ENCODE measurements at places on chromosomes 2 and 18.

GRCh38 chr2:239157269-239157668 is 243.6 kb downstream of the HDAC4 start:
- no peak for DNase-seq

- no peak for DNase-seq
Observed at GRCh38 chr2:227214622-227215041, 50.2 kb downstream of the COL4A3 start.

DNA sequence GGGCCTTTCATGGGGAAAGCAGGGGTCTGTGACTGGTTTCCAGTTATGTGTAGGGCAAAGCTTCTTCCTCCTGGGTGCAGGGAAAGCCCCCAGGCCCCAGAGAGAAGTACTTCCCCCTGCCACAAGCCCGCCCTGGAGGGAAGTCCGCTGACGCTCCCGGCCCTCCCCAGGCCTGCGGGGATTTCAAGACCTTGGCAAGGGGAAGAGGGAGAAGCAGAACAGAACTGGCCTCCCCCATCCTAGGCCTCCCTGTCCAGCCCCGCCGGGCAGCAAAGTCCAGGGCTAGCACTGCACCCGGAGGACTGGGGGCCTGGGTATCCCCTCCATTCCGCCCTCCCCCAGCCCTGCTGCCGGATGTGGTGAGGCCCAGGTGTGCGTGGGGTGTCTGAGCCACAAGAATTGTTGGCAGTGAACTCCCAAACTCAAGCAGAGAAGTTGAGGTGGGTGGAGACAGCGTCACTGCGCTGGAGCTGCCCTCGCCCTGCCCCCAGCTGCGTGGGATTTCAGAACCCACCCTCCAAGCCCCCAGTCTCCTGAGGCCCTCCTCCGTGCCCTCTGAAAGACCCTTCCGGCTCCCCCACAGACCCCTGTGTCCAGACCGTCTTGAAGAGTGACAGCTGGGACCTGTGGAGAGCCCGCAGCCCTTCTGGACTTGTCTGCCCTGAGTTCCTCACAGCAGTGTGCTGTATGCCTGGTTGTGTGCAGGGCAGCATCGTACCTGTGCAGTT is 1.1 kb upstream of the DUSP2 start:
- peak; percentile 75 for DNase-seq

GRCh38 chr2:43424262-43425207 is 171.3 kb downstream of the THADA start:
- DNase-seq = no peak

GRCh38 chr2:10079870-10080535 is at the start of gene CYS1:
TSS of gene CYS1 (minus strand) at chr2:10080411. CDS start at chr2:10080223, 188 bp downstream.
- no peak for DNase-seq

DNA sequence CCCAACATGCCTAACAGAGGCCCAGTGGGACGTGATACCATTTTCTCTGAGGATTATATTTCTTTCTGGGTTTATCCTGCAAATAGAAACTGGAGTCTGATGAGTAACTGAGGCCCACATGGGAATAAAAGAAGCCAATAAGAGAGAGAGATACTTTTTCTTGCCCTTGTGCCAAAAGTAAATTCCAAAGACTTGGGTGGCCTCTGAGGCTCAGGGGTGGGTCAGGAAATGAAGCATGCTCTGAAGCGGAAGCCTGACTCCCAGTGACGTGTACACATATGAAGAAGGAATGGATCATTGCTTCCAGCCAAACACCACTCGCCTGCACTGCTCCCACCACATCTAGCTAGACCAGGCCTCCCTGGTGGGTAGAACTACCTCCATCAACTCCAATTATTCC is 273.6 kb upstream of the NCKAP5 start:
- no peak for DNase-seq

- no peak for DNase-seq
Observed at GRCh38 chr2:119694470-119694844, 15.5 kb downstream of the TMEM177 start.

GRCh38 chr2:198811198-198811597 is 646.5 kb downstream of the SATB2 start:
- no peak for DNase-seq

- no peak for DNase-seq
Observed at GRCh38 chr2:176449852-176450251, 180.6 kb downstream of the MTX2 start.

DNA sequence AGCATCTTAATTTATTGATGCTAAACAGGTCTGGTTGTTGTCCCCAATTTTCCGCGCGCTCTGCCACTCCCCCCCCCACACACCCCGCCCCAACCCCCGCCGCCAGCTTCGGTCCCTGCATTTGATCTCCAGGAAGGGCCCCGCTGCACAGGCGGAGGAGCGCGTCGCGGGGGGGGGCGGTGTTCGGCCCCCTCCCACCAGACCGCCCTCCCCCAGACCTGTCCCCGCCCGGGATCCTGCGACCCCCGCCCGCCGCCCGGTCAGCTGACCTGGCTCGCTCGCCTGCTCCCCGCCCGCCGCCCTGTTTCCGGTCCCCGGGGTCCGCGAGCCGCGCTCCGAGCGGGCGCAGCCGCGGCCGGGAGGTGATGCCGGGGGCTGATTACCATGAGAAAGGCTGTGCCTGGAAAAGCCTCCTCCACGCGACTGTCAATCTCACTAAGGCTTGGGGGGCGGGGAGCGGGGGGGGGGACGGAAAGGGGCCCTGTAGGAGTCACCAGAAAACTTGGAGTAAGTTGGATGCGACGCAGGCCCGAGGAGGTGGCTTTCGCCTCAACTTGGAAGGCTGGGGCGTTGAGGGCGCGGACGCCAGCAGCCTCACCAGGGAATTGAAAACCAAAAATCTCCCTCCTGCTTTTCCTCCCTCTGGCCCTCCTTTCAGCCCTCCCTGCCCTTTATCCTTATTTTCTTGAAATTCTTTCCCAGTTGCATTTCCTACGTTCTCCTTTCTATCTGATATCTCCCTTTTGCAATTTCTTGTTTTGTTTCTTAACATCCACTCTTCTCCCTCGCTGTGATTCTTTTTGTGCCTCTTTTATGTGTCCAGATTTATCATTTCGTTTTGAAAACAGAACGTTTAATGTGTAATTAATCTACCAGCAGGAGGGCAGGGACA is 4.4 kb upstream of the ZEB2 start:
- no peak for DNase-seq

DNA sequence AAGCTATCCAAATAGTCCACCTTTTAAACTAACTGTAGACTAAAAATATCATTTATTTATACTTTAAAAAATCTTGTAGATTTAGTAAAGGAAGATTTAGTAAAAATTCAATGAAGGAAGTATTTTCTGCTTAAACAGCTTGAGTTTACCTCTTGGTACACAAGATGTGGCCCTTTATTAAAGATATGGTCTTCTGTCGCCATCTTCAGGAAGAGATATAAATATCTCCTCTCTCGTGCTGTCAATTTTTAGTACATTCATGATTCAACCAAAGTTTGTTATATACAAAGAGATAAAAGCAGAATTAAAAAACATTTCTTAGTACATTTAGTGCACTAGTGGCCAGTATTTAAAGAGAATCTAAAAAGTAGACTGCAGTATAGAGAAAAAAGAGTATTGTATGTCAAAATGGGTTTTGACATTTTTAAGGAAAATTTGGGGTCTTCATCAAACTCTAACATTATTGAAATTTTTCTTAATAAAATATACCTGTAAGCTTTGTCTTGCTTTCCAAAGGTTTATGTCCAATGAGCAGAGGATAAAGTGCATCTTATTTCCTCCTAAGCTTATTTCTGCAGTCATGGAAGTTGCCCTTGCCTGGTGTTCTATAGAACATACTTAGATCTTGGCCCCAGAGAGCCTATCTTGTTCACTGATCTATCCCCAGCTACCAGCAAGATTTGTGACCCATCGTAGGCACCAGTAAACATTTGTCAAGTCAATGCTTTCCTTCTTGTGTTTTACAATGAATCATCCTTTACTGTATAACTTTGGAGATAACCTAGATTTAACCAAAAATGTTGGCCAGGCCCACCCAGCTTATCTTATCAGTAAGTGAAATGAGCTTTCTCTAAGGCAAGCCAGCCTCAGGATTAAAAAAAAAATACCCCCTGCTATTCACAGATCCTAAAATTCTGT is 18.5 kb upstream of the EML6 start:
- no peak for DNase-seq

DNA sequence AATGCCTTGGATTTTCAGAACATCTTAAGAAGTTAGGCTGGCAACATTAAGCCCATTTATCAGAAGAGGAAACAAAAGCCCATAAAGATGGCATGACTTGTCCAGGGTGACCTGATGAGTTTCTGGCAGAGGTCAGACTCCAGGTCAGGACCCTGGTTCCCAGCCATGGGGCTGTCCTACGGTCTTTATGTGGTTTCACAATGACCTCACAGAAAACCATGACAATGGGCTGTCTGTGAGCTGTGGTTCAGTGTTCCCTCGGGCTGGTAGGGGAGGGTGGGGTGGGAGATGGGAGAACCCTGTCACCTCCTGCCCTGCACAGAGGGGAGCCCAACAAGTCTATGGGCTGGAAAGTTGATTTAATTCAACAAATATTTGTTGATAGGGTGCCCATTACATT is 101.8 kb downstream of the LOXHD1 start:
- DNase-seq = no peak

- DNase-seq = no peak
Observed at GRCh38 chr2:201821080-201821479, 14.7 kb downstream of the CDK15 start.

DNA sequence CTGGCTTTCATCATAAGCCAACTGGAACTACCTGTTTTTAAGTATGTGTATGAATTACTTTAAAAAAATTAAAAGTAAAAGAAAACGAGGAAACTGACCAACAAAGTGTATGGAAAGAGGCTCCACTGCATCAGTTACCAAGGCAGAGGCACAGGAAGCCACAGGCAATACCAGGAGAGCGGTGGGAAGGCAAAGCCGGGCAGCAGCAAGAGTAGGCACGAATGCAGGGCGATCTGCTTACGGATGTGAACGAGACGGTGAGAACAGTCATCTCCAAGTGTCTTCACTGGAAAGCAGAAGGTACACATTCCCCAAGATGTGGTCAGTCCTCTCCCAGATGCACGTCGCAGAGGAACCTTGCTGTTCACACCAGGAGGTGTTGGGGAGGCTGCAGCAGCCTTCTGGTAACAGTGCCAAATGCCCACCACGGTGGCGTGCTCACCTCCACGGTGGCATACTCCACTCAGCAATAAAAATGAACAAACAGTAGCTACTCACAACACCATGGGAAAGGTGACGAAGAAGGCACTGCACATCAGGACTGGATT is 43.1 kb downstream of the HS6ST1 start:
- no peak for DNase-seq

- DNase-seq = no peak
Observed at GRCh38 chr2:178863856-178864620, 56.8 kb upstream of the TTN start.

- DNase-seq = no peak
Observed at GRCh38 chr2:152630466-152630865, 86.8 kb downstream of the PRPF40A start.

DNA sequence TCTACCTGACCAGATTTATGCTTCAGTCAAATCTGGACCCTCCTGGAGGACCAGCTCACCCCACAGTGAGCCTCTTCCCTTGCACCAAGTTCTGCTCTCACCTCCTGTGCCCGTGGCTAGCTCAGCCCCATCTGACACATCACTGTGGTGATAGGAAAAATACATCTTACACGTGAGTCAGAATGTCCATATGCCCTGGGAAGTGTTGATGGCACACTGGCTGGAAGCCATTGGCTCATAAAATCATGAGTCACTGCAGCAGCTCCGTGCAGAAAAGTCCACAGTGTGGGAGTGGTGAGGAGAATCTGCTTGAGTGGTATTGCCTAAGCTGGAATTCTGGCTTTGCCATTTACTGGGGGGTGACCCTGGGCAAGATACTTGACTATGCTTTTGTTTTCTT is 42.6 kb upstream of the RAPGEF4 start:
- DNase-seq = no peak

- DNase-seq = peak; percentile 38
Observed at GRCh38 chr2:157596992-157597681, 31.5 kb downstream of the ACVR1C start.

GRCh38 chr2:152542995-152543481 is 174.2 kb downstream of the PRPF40A start:
- DNase-seq = no peak

- no peak for DNase-seq
Observed at GRCh38 chr18:57054891-57055290, 92.0 kb upstream of the BOD1L2 start.

DNA sequence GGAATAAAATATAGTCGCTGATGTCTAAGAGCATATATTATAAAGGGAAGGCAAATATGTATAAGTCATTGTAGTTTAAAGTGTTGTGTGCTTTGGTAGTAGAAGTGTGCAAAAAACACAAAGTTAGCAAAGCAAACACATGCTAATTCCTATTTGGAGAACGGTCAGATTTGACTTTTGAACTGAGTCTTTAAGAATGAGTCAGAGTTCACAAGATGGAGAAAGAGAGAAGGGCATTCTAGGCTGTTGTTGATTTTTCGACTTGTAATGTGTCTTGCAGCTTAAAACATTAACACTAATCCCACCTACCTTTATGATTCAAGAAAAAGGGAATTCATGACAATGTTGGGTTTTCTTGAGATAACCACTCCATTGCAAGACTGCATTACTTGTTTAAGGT is 98.1 kb downstream of the CRIM1 start:
- no peak for DNase-seq

DNA sequence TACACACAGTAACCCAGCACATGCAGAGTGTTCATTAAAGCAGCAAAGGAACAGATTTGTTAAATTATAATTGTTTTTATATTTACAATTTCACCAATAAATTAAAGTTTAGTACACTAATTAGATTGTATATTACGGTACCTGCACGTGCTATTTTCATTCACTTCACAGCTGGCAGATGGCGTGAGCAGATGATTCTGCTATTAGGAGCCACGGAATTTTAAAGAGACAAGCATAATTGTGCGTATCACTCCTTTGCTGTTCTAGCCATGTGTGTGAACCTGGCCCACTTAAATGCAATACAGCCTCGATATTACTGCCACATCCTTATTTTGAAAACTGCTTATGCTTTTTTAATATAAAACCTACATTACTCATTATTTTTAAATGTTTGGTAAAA is 332.8 kb upstream of the SOX11 start:
- no peak for DNase-seq

DNA sequence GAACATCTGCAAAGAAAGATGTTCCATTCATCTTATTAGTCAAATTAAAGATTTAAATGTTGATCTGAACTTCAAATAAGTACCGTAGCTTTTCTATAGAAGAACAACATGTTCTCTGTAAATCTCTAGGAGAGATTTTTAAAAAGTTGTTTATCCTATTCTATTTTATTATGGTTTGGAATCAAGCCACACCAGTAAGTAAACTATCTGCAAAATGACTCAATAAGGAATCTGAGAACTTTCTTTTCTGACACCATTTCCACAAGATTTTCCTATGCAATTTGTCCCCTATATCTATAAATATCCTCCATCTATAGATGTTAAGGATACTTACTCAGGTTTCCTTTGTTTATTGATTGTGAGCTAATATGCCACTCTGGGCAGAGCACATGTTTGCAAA is 736.6 kb downstream of the CBLN2 start:
- no peak for DNase-seq

DNA sequence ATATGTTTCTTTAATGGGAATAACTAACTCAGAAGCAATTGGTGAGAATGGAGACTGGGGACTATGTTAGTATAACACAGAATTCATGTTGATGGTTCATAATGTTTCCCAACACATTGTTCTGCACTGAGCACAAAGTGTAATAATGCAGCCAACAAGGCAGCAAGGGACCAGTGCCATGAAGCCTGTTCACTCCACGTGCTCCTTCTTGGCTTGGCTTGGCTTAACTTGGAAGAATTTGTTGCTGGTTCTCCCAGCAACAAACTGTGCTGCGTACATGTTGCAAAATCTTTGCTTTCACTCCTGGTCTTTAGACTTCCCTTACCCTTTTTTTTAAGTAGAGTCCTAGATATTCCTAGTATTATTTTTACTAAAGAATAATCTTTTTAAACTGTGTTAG is 129.7 kb downstream of the MAP3K20 start:
- DNase-seq = no peak
